Activated CD4-positive, CD25-positive, alpha-beta regulatory T cell treated with anti-CD3 and anti-CD28 coated beads, Interleukin-2, amount 50 U/mL, for 16 hours (primary cell): ENCODE measurements at places on chromosomes 12 and 14.

- no peak for DNase-seq
Observed at GRCh38 chr12:54409267-54409666, 9.8 kb downstream of the ITGA5 start.

- no peak for DNase-seq
Observed at GRCh38 chr14:52112336-52113018, 43.6 kb upstream of the NID2 start.

- peak; percentile 34 for DNase-seq
Observed at GRCh38 chr12:42299392-42300308, 26.2 kb downstream of the ZCRB1 start.

GRCh38 chr12:12126551-12126950, 55.8 kb downstream of the BCL2L14 start:
- DNase-seq = no peak

DNA sequence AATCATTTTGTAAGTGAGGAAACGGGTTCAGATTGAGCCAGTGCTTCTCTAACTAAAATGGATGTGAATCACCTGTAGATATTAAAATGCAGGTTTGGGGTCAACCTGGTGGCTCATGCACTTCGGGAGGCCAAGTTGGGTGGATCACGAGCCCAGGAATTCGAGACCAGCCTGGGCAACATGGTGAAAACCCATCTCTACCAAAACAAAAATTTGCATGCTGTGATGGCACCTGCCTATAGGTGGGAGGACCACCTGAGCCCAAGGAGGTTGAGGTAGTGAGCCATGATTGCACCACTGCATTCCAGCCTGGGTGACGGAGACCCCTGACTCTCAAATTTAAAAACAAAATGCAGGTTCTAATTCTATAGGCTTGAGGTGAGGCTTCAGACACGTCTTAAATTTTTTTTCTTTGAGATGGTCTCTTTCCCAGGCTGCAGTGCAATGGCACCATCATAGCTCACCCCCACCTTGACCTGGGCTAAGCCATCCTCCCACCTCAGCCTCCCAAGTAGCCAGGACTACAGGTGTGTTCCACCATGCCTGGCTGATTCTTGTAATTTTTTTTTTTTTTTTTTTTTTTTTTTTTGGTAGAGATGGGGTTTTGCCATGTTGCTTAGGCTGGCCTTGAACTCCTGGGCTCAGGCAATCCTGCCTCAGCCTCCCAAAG, 9.0 kb downstream of the TUBA1C start:
- DNase-seq = no peak

- DNase-seq = no peak
Observed at GRCh38 chr12:31322801-31323207, 3.1 kb downstream of the SINHCAF start.

- no peak for DNase-seq
Observed at GRCh38 chr14:91372671-91373495, 44.7 kb downstream of the CCDC88C start.

- DNase-seq = no peak
Observed at GRCh38 chr12:29582146-29582545, 84.7 kb upstream of the OVCH1 start.

DNA sequence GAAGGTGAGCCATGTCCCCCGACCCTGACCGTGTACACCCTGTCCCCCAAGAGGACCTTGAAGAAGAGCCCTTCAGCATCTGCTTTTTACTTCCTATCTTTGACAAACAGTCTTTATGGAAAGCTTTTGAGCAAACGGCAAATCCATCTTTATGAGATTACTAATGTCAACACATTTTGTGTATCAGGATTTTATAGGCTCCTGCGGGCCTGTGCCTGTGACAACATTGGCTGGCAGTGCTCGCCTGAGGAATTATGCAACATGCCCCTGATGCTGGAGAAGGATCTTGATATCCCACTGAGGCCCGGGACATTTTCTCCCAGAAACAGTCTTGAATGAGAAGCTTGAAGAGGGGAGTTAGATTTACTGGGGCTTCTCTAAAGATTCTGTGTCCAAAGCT, 416.5 kb downstream of the NRXN3 start:
- DNase-seq = no peak

DNA sequence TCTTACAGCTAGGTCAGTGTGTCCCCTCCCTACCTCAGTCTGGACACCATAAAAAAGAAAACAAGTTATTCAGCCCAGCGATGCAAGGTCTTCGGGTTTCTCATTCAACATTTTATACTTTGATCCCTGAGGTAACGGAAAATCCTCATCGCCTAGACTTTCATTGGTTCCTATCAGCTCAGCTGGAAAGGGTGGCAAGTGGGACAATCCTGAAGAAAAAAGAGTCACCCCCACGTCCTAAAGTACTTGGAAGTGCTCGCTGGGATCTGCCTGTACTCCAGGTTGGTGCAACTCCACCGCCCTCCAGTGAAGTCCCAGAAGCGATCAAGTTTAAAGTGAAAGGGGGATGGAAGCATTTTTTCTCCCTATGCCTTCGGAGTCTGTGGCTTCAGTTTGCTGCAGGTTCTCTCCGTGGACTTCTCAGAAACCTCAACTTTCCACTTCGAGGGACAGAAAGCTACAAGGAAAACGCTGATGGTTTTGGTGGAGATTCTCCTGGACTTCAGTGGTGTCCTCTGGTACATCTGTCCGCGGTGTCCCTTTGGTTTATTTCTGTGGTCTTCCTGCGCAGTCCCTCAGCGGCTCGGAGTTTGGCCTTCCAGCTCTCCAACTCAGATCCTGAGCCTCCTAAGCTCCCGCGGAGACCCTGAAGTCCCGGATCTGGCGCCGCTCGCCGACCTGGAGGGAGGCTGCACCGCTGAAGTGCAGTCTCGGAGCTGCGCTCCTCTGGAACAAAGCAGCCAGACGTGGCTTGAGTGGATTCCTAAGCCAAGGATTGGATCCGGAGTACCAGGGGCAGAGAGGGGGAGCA, 1.8 kb upstream of the LRFN5 start:
- no peak for DNase-seq

- no peak for DNase-seq
Observed at GRCh38 chr12:52389313-52390207, 4.1 kb upstream of the KRT84 start.

DNA sequence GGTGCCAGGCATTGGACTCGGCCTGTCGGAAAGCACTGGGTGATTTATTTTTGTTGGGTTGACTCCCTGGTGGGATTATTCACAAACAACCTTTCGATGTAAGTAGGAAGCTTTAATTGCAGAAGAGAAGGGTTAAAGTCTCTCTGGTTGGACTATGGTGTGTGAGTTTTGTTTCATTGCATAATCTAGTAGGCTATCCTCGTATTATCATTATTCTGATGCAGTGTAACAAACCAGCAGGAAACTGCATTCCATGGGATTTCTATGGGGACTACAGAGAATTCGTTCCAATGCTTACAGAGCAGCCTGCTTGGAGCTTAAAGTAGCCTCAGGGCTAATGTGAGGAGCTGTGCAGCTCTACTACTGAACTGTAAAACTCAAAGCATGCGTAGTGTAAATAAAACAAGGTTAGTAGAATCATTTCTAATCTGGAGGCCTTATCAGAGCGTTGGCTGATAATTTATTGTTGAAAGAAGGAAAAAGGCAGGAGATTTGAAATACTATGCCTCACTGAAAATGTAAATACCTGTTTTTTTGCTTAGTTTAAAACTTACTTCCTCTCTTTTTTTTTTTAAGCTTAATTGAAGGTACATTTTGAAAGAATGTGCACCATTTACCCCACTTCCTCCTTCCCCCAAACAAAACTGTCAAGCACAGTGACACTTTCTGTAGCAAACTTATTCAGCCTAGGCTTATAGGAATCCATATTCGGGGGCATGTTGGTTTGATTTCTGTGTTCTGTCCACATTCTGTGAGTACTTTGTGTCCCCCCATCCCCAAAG, 226.7 kb downstream of the NPAS3 start:
- DNase-seq = no peak

GRCh38 chr12:116771651-116772050, 33.5 kb downstream of the RNFT2 start:
- no peak for DNase-seq

- DNase-seq = no peak
Observed at GRCh38 chr14:91092073-91092472, 21.8 kb upstream of the DGLUCY start.

DNA sequence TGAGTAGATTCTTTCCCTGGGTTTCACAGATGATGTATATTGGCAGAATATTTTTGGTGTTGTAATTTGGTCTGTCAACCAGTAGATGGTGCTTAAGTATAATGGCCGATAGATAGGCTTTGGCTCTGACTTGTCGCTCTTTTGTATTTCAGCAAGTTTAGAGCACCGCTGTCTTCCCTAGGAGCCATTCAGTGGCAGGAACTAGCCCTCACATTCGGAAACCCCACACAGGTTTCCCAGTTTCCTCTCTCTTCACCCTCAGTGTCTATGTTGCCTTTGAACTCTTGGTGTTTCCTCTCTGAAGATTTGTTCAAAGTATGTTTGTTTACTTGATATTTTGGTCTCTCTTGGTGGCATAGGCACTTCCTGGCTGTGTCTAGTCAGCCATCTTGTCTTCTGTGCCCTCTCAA, 102.2 kb downstream of the GPHN start:
- DNase-seq = no peak

- DNase-seq = no peak
Observed at GRCh38 chr12:32502693-32503502, 103.5 kb downstream of the FGD4 start.

DNA sequence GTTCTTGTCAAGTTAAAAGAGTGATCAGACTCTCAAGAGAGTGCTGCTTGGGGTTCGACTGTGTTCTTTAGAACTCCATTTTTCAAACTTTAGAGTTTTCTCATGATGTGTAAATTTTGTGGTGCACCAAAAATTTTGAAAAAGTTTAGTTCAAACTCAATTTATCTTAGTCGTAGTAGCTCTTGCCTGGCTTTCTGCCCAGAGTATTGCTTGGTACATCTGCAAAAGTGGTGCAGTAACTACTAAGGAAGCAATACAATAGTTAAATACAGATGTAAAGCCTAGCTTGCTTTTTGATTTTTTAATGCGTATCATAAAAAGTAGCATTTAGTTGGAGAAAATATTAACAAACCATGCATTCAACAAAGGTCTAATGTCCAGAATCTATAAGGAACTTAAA, 9.5 kb upstream of the CCDC91 start:
- no peak for DNase-seq

- DNase-seq = no peak
Observed at GRCh38 chr12:92927055-92927435, 2.0 kb downstream of the EEA1 start.

- no peak for DNase-seq
Observed at GRCh38 chr12:114698566-114699163, 14.7 kb upstream of the TBX3 start.

- DNase-seq = no peak
Observed at GRCh38 chr12:39426636-39427240, 16.2 kb downstream of the KIF21A start.

GRCh38 chr14:104593710-104594136, 10.8 kb downstream of the TMEM179 start:
- DNase-seq = no peak

- no peak for DNase-seq
Observed at GRCh38 chr12:99767809-99768208, 120.3 kb downstream of the GARIN6 start.

DNA sequence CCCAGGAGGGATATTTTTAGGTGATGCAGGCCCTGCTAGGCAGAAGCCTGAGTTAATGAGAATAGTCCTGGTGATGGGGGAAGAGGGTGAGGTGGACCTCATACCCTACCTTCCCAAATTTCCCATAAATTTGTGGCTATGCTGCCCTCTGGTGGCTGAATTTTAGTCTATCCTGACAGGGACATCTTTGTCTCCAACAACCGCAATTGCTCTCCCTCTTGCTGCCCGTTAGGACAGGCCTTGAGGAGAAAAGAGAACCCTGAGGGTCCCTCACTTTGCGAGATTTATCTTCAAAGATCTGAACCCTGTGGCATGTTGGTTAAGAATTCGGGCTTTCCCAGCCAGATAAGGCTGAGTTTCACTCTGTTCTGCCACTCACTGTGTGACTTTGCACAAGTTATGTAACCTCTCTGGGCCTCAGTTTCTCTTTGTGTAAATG, 9.8 kb upstream of the ZNF385A start:
- DNase-seq = no peak

DNA sequence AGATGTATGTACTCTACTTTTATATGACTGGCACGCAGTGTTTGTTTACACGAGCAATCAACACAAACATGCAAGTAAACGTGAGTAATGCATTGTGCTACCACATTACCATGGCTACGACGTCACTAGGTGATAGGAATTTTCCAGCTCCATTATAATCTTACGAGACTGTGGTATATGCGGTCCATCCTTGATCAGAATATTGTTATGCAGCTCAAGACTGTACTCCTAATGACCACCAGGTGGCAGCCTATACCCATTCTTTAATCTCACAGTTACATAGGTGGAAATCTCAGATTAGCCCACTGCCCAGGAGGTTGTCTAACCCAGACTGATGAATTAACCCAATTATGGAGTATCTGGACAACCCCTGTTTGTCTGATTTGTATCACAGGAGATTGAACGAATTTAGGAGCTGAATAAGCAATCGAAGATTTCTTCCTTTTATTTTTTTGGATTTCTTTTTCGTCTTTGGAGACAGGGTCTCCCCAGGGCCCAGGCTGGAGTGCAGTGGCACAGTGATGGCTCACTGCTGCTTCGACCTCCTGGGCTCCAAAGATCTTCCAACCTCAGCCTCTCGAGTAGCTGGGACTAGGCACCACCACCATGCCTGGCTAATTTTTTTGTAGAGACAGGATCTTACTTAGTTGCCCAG, 8.7 kb upstream of the TESPA1 start:
- DNase-seq = peak; percentile 34

GRCh38 chr12:92516277-92516600, 186.6 kb upstream of the PLEKHG7 start:
- no peak for DNase-seq

DNA sequence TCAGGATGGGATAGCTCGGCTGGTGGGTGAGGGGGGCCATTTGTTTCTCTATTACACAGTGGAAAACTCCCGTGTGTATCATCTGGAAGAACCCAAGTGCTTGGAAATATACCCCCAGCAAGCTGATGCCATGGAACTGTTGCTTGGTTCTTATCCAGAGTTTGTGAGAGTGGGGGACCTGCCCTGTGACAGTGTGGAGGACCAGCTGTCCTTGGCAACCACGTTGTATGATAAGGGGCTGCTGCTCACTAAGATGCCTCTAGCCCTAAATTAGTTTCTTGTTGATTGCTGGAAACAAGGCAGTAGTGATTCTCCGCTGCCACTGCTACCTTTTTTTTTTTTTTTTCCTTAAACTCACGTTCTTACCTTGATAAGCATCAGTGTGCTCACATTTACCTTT, 1.9 kb downstream of the RIOX1 start:
- DNase-seq = no peak

DNA sequence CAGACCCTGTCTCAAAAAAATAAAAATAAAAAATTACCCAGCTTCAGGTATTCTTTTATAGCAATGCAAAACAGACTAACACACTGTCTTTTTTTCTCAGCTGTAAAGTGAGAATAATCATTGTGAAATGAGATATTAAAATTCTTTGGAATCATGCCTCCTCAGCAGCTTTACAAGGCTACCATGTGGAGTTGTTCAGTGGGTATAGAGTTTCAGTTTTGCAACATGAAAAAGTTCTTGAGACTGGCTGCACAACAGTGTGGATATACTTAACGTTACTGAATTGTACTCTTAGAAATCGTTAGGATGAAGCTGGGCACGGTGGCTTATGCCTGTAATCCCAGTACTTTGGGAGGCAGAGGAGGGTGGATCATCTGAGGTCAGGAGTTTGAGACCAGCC, 15.7 kb upstream of the MAPKAPK5 start:
- DNase-seq = no peak

GRCh38 chr12:9064201-9064814, 51.4 kb downstream of the A2M start:
- no peak for DNase-seq
